ENCODE measurements at places on chromosomes 5 and 9. TPM values are rescaled to one million over a fixed set of nuclear protein-coding genes. Genes with fewer than 3 reads are reported as not detected.

The MYOT gene
- not detected for total RNA-seq

The PCDHB15 gene
- total RNA-seq = 0.06 TPM

The SPINK6 gene
- not detected for total RNA-seq

The MSX2 gene
- total RNA-seq = not detected

The PRR16 gene
- not detected for total RNA-seq

The FOXD4L5 gene
- total RNA-seq = 0.43 TPM

All from activated naive CD8-positive, alpha-beta T cell treated with anti-CD3 and anti-CD28 coated beads, Interleukin-2, amount 10 ng/mL, durations not matched to agents 7 days and 5 days (primary cell).